Activated CD8-positive, alpha-beta memory T cell treated with anti-CD3 and anti-CD28 coated beads for 1 hour (primary cell): ENCODE measurements at places on chromosomes 2 and 18.

DNA sequence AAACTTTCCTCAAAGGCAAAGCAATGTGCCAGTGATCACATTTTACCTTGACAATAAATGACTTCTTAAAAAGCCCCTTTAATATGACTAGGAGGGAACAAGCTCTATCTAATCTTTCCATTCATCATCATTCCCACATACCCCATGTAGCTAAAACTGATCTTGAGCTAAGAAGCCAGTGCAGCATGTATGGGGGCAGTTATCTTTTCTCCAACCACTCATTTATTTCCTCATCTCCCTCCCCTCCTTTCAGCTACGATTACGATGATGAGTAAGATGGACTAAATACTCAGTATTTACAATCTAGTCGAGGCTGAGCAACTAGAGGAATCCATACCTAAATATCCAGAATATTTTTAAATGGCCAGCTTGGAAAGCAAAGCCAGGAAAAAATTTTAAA, 35.5 kb downstream of the PNO1 start:
- no peak for DNase-seq

GRCh38 chr2:12490641-12491040, 226.1 kb upstream of the TRIB2 start:
- no peak for DNase-seq

DNA sequence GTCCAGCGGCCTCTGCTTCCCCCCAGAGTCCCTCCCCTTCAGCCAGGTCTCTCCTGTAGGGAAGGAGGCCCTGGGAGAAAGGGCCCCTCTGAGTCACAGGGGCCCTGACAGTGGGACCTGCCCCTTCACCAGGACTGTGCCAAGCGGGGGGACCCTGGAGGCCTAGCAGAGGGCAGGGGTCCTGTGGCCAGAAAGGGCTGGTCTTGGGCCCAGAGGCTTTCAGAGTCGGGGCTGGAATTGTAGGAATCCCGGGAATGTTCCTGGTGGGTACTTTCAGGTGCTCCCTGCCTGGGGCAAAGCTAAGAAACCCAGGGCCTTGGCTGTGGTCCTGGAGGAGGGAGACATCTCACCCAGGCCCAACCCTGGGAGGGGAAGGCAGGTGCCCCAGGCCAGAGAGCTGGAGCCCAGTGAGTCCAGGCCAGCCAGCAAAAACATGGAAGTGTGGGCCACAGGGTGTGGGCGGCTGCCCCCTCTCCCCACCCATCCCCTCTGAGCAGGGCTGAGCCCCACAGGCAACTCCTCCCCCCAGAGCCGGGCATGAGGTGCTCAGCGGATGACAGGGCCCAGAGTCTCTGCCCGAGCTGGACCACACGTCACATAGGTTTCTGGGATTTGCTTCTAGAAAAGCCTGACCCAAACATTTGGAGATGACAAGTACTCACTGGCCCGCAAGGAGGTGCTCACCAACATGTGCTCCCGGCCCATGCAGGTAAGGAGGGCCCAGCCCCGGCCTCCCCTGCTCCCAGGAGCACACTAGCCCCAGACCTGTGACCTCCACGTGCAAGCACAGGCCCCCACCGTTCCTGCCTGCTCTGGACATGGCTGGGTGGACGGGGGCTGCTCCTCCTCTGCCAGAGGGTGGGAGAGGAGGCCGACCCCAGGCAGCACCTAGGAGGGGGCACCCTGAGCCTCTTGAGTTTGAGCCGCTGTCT, 48.2 kb upstream of the ALPP start:
- DNase-seq = no peak

- DNase-seq = no peak
Observed at GRCh38 chr18:8987241-8987640, 115.3 kb upstream of the NDUFV2 start.

DNA sequence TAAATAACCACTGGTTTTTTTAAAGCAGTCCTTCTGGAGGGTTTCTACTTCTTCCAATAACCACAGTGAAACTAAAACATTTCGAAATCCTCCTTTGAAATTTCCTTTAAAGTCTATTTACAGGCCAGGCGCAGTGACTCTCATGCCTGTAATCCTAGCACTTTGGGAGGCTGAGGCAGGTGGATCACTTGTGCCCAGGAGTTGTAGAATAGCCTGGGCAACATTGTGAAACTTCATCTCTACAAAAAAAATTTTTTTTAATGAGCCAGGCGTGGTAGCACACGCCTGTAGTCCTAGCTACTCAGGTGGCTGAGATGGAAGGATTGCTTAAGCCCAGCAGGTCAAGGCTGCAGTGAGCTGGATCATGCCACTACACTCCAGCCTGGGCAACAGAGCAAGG, 15.2 kb downstream of the KIDINS220 start:
- DNase-seq = no peak

DNA sequence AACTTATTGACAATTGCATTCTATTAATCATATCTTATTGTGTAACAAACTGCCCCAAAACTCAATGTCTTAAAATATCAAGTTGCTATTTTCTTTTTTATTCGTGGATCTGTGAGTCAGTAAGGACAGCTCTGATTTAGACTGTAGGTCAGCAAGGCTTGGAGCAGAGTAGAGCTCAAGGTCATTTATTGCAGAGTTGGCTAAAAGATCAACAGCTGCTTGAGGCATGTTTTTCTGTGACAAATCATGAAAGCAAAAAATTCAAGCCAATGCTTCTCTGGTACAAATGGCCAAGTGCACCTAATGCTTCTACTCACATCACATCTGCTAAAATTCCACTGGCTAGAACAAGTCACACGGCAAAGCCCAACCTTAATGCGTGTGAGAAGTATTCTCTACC, 497.7 kb upstream of the LRATD1 start:
- DNase-seq = no peak

DNA sequence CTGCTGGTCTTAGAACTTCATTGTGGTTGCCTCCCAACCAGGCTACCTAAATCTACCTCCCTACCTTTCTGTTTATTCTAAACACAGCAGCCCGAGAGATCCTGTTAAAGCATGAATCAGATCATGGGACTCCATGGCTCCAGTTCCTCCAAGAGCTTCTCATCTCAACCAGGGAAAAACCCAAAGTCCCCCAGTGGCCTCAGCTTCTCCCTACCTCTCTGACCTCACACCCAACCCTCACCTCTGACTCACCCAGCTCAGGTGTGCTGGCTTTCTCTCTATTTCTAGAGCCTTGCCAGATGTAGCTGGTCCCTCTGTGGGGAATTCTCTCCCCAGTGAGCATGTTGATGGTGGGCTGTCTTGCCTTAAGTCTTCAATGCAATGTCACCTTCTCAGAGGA, 93.8 kb upstream of the COPS8 start:
- DNase-seq = no peak

DNA sequence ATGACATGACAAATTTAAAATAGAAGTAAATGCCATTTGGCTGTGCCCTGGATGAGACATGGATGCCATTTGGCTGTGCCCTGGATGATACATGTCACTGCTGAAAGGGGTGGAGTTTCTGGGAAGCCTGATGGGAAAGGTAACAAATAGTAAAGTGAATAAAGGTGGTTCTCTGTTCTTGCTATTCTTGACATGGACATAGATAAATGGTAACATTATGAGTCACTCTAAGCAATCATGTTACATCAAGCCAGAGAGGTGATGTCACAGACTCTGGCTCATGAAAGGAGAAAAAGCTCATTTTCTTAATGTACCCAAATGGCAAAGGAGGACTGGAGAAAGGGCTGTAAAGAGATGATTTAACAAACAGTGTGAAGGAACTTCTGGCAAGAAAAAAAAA, 86.4 kb downstream of the EML6 start:
- DNase-seq = no peak

- no peak for DNase-seq
Observed at GRCh38 chr2:181224866-181225265, 232.3 kb upstream of the ITGA4 start.

DNA sequence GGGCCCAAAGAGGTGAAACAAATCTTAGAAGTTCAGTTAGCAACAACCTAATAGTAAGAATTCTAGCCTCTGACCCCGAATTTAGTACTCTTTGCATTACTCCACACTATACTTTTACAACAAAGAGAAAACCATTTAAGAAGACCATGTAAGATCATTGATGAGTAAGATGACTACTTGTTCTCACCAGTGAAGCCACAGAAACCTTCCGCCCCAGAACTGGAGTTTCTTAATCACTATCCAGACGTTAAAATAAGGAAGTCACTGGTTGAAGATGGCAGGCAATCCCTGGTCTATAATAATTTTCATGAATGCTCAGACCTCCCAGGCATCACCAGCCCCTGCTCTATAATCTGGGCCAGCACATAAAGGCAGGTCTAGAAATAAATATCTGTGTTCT, 95.0 kb downstream of the TMEM163 start:
- DNase-seq = no peak

GRCh38 chr2:96330407-96330806, 5.2 kb upstream of the NCAPH start:
- no peak for DNase-seq

DNA sequence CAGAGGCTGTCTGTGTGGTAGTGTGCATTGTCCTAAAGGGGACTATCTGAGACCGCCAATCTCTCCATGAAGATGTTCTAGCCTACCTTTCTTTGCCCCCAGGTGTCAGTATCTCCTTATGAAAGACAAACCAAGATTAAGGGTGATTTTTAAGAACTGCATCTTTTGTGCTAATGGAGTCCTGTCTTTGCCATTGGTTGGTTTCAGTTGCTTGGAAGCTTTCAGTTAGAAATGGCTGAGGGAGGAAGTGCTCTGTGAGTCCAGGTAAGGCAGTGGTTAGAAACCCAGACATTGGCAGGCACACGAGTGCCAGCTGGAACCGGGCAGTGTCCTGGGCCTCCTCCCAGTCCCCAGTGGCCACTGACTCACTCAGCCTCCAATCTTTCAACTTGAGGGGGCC, 111.3 kb downstream of the DOCK10 start:
- DNase-seq = no peak

DNA sequence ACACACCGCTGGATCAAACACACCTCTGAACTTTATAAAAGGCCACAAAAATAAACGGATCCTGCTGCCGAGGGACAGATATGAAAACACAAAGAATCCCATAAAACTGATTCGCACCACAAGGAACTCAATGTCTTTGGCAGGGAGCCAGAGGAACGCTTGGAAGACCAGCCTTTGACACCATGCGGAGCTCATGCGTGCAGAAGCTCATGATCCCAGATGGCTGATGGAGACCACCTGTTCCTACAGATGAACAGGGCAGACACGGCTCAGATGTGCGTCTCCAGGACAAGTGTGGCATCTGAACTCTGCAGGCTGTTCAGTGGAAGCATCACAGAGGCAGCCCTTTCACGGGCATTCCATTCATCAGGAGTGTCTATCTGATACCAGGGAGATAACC, 24.9 kb downstream of the COPS9 start:
- no peak for DNase-seq

- no peak for DNase-seq
Observed at GRCh38 chr2:202158796-202159195, 79.6 kb downstream of the SUMO1 start.

GRCh38 chr2:199983534-199983933, 28.2 kb downstream of the MAIP1 start:
- DNase-seq = no peak

GRCh38 chr2:75315436-75315835, 116.1 kb upstream of the TACR1 start:
- no peak for DNase-seq

DNA sequence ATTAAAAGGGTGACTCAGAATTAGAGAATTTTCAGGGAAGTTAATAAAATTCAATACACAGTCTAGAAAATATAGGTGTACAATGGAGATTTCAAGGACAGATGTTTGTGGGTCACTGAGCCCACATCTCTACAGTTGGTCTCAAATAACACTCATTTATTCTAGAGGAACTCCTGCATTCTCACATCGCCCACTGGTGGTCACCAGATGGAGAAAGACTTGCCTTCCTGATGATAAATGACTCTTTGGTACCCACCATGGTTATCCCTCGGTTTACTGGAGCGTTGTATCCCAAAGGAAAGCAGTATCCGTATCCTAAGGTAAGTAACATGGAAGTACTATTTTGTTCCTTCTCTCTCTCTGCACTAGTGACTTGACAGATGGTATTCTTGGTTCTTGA, 1297.1 kb downstream of the DPP10 start:
- DNase-seq = no peak

GRCh38 chr18:54205959-54206358, 18.5 kb downstream of the MBD2 start:
- DNase-seq = no peak

- no peak for DNase-seq
Observed at GRCh38 chr2:19078709-19079108, 279.7 kb downstream of the OSR1 start.

DNA sequence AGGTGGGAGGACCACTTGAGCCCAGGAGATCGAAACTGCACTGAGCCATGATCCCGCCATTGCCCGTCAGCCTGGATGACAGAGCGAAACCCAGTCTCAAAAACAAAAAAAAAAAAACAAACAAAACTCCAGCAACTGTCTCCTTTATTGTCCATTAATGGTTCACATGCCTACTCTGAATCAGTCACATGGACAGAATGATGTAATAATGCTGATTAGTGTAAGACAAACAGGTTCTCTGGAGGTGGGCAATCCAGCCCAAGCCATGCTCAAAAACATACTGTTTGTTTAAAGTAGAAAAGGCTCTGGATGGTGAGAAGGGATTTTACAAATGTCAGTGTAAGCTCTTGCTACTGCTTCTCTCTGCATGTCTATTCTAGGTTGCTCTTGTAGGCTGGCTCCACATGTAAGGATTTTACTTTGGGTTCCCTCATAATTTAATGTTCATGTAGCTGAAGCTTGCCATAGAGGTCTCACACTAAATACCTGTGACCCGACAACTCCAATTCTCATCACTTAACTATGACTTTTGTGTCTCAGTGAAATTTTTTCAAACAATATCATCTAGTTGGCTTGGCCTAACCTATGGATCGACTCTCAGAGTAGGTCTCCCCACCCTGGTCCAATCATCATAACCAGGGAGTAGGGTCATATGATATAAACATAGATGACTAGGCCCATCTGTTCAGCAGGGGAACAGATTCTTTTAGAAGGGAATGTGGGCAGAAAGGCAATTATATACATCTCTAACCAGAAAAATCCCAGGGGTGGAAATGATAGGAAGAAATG, 83.9 kb upstream of the SLC39A10 start:
- DNase-seq = no peak

GRCh38 chr2:101512993-101513392, 38.1 kb upstream of the RFX8 start:
- DNase-seq = no peak

DNA sequence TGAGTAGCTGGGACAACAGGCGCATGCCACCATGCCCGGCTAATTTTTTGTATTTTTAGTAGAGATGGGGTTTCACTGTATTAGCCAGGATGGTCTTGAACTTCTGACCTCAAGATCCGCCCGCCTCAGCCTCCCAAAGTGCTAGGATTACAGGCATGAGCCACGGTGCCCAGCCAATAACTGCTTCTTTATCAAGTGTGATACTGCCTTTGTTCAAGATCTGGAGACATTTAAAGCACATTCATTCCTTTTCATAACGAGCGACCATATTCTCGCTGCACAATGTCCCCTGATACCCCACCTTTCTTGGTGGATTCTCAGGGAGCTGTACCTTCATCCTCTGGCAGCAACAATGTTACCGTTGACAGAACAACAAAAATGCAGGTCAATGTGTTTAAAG, 75.4 kb downstream of the PIEZO2 start:
- no peak for DNase-seq

DNA sequence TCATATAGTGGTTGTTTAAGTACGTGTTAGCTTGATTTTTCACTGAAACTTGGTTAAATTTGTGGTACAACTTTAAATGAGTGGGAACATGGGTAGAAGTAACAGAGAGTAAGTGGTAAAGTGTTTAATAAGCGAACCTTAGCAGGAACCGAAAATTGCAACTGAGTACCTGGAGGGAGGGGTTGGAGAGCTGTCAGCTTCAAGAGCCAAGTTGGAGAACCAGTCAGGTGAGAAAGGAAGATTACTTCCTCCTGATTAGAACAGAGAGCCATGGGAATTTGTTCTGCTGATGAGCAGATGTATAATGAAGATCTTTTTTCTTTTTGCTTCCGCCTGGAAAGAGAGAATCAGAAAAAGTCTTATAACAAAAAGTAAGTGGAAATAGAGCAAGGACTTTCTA, 158.4 kb upstream of the CDH7 start:
- no peak for DNase-seq
